ENCODE measurements at places on chromosomes 4 and X.

DNA sequence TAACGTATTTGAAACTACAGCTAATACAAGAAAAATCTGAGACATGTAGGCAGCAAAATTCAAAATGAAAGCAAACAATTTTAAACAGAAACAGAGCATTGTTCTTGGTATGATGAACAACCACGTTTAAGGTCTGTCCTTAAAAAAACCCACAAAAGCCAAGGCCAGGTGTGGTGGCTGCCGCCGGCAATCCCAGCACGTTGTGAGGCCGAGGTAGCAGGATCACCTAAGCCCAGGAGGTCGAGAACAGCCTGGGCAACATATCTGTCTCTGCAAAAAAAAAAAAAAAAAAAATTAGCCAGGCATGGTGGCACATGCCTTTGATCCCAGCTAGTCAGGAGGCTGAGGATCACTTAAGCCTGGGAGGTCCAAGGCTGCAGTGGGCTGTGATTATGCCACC is 13.7 kb downstream of the RWDD4 start:
- no peak for DNase-seq

GRCh38 chr4:40577588-40578253 is 51.9 kb downstream of the RBM47 start:
- DNase-seq, result no peak

DNA sequence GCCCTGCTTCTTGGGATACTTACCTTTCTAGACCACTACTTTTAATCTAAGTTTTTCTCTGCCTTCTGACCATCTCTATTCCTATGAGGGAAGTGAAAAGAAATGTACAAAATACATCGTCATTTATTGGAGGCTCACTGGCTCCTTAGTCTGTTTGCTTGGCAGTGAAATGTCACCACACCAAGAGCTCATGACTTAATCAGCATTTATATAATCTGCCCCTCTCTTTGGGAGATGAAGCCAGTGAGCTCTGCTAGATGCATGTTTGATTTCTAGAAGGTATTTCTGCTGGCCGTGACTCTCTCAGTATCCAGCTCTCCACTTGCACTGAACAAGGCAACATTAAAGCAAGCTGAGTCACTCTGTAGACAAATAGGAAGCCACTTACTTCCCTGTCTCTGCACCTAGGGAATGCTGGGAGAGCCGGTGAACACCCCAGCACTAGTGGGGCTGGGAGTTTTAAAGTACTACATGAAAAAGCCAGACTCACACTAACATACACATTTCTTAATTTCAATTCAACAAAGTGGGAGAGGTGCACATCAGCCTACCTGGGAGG is 79.1 kb downstream of the MID1IP1 start:
- DNase-seq, result no peak

- no peak for DNase-seq
Observed at GRCh38 chrX:110409925-110410324, 51.3 kb downstream of the RTL9 start.

- no peak for DNase-seq
Observed at GRCh38 chrX:15349046-15349445, 13.7 kb upstream of the PIGA start.

DNA sequence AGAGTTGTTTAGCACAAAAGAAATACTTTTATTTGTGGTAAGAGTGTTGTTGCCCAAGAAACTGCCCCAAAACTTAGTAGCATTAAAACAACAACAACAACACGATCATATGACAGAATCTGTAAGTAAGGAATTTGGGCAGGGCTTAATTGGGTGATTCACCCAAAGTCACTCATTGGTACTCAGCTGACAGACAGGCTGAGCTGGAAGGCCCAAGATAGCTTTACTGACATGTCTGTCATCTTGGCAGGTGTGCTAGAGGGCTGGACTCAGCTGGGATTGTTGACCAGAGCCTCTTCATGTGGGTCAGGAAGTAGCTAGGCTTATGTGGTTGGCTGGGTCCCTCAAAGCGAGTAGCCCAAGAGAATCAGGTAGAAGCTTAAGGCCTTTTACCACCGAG is 52.3 kb downstream of the KIAA0232 start:
- DNase-seq, result no peak

DNA sequence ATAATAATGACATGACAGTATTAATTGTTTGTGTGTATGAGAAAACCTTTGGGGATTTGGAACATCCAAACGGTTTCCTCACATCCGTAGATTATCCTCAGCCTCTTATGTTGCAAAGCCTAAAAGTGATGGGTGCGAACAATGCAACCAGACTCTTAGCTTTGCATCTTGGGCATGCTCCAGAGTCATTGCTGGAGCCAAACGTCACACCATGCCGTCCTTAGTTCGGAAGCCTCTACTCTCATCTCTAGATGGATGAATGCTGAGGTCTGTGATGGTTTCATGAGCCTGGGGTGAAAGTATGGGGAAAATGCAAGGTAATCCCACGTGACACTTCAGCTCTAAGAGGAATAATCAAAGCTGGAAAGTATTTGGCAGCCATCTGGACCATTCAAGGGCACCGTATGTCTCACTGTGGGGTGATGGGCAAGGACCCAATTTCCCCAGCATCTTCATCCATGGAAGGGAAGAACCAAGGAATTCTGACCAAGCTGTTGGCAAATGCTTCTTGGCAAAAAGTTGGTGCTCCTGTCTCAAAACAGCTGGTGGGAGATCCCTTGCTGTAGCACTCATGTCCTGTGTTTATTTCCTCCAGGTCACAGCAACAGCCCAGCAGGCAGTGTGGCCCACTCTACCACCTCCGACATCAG is 6.3 kb upstream of the RTL5 start:
- DNase-seq, result no peak

- DNase-seq, result peak; percentile 26
Observed at GRCh38 chrX:45710081-45710801, 509.6 kb upstream of the DIPK2B start.

DNA sequence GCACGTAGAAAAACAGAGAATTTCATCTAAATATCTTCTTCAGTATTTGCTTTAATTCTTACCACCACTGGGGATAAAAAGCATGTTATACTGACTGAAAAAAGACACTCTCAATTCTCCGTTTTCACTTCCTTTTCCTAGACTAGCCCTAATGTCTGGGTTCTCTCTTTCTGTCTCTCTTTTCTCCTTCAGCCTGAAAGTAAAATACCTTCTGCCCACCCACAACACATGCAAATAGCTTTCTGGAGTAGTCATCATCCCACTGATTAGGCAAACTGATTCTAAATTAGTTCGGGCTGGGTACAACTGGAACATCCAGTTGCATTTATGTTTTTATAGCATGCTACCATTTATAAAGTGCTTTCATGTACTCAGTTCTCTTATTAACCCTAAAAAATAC is 142.4 kb upstream of the ANKRD50 start:
- no peak for DNase-seq

DNA sequence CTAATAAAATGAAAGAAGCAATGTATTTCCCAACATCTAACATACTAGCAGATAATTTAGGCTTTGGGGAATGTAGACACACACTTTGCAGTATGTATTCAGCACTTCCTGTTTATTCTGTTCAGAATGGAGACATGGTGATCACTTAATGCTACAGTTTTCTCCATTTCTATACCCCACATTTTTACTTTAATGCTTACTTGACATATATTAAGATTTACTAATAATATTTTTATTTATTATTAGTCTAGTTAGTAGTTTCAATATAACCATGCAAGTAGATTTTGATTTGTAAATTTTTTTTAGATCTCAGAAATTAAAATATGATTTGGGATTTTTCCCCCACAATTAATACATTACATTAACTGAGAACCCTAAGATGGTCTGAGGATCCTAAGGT is 98.4 kb downstream of the PRSS12 start:
- no peak for DNase-seq

GRCh38 chr4:180769791-180770190 is 1473.4 kb upstream of the TENM3 start:
- DNase-seq, result no peak

DNA sequence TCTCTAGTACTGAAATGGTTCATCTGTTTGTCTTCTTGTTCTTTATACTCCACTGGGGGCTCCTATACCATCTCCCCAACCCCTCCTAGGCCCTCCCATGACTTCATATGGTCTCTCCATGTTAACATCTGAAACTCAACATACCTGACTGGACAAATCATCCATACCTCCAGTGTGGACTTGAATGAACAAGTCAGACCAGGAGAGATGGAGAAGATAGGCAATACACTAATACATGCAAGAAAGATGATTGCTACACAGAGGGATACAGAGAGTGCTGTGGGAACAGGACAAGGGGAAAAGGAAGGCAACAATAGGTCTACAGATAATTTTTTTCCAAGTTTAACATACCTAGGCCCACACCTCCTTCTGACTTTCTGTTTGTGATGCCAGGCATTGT is 175.1 kb downstream of the FHIP1A start:
- DNase-seq, result no peak

GRCh38 chr4:166422475-166422874 is 549.4 kb downstream of the TLL1 start:
- DNase-seq, result no peak
